ENCODE measurements at places on chromosomes 12 and 14.

DNA sequence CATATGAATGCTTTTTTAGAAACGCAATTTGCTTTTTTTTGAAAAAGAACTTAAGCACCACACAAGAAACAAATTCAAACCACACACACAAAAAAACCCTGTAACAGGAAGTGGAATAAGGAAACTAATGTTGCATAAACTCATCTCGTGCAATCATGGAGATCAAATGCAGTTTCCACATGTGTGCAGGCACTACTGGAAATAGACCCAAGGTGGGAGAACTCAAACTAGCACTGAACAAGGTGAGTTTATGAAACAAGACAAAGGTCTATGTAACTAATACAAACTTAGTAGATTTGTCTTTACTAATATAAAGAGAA is 17.5 kb downstream of the NIN start:
- DNase-seq: no peak

- no peak for DNase-seq
Observed at GRCh38 chr12:116101991-116102390, 175.5 kb downstream of the MED13L start.

GRCh38 chr14:95918466-95918865 is 41.8 kb downstream of the TUNAR start:
- no peak for DNase-seq

DNA sequence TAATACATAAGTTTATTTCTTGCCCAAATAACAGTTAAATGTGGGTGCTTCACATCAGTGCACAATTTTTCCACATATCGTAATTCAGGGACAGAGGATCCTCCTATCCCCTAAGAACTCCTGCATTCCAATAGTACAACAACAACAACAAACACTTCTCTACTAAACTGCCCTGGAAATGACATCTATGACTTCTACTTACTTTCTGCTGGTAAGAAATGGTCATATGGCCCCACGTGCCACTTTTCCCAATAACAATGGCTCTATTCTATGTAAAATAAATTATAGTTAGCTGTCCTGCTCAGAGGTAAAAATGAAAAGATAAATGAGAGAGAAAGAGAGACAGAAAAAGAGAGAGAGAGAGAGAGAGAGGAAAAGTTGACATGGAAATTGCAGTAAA is 308.5 kb downstream of the ATXN7L3B start:
- DNase-seq: no peak

- no peak for DNase-seq
Observed at GRCh38 chr12:11771895-11772502, 122.5 kb downstream of the ETV6 start.

GRCh38 chr14:72883961-72884360 is 9.9 kb downstream of the DPF3 start:
- no peak for DNase-seq

DNA sequence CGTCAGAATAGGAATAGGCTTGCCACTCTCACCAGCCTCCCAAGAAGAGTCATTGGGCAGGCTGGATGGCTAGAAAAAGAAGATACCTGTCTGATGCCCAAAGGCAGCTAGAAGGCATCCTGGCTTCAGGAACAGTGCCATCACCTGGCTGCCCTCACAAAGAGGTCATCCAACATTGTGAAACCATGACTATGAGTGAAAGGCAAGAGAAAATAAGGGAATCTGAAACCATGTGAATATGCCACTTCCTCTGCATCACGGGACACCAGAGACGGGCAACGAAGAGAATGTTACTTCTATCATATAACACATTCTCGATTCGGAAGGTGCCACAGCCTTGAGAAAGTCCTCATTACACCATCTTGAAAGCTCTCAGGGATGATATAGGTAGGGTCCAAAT is 182.0 kb downstream of the DAD1 start:
- DNase-seq: no peak

DNA sequence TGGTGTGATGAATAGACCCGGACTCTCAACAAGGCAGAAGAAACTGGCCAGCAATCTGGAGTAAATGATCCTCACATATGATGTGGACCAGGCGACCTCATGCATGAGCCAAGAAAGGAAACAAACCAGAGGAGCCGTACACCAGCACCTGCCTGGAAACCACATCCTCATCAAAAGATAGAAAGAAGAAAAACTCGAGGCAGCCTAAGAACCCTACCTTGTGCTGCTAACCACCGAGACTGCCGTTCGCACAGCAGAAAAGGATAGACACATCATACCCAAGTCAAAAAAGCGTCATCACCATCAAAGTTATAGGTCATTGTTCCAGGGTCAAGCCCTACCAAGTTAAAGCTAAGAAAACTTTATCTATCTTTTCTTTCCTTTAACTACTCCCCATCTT is 66.7 kb downstream of the RESF1 start:
- no peak for DNase-seq

- no peak for DNase-seq
Observed at GRCh38 chr12:123748661-123749060, 13.4 kb upstream of the DNAH10 start.

GRCh38 chr12:57107456-57108155 is 3.6 kb downstream of the STAT6 start:
- no peak for DNase-seq

- no peak for DNase-seq
Observed at GRCh38 chr12:72207486-72208409, 64.4 kb upstream of the TRHDE start.

GRCh38 chr14:83290447-83290846 is 1756.8 kb upstream of the SEL1L start:
- no peak for DNase-seq

- DNase-seq: no peak
Observed at GRCh38 chr12:126651133-126651532, 1585.9 kb downstream of the AACS start.

GRCh38 chr14:94173885-94174603 is at the start of gene PPP4R4:
Gene PPP4R4, plus strand, starts transcription at chr14:94174322. Its CDS starts 144 bp downstream, at chr14:94174466.
- peak; percentile 72 for DNase-seq

- no peak for DNase-seq
Observed at GRCh38 chr12:19074700-19075099, 54.8 kb upstream of the PLEKHA5 start.

DNA sequence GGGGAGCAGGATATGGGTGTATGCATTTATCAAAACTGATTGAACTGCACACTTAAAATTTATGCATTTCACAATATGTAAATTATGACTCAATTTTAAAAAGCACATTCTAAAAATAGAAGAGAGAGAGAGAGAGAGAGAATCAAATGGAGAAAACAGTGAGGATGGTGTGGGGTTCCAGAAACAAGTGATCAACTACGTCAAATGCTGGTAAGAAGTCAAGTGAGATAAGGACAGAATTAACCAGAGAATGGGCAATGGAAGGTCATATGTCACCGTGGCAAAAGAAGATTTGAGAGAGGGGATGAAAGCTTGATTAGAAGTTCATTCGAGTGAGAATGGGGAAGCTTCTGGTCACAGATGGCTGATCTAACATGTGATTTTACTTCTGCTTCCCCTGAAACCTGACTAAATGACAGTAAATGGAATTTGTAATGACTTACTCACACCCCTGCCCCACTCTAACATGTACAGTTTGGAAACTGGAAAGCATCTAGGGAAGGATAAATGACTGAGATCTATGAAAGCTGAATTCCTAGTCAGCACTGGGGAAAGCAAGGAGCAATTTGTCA is 276.5 kb upstream of the AMIGO2 start:
- no peak for DNase-seq

GRCh38 chr12:113422030-113422885 is at the start of gene SDSL:
Gene SDSL, plus strand, starts transcription at chr12:113422380. Its CDS starts 5,603 bp downstream, at chr12:113427983.
- DNase-seq: no peak

DNA sequence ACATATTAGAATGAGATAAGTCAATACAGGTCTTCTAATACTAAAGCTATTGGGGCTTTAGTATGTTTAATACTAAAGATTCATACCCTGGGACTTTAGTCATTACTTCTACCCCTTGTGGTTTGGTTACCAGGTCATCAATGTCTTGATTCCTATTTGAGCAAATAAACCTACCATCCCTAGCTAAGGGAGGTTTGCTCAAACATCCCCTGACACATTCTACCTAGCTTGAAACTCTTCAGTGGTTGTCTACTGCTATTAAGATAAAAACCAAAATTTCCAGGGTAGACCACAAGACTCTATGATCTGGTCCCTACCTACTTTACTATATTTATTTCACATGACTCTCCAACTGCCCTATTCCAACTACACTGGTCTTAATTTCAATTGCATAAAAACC is 7.3 kb upstream of the C2CD5 start:
- DNase-seq: no peak

GRCh38 chr12:118982984-118983761 is 1.8 kb downstream of the SRRM4 start:
- DNase-seq: no peak

DNA sequence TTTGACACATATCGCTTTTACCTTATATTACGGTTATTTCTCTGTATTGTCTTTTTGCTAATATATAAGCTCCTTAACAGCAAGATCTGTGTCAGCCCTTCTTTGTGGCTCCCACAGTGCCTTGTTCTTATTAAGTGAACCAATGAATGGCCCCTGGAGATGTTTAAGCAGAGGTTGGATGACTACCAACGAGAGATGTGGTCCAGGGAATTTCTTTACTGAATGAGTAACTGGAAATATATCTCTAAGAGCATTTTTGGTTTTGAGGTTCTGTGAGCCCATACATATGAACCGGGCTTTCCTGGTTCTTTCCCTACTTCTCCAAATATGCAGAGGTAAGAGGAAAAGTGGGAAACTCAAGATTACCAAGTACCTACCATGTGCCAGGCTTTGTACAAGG is 23.5 kb downstream of the CALCOCO1 start:
- DNase-seq: no peak

GRCh38 chr14:52325630-52326029 is 11.5 kb downstream of the PTGER2 start:
- no peak for DNase-seq

GRCh38 chr14:74655599-74656395 is 43.8 kb upstream of the LTBP2 start:
- DNase-seq: no peak

DNA sequence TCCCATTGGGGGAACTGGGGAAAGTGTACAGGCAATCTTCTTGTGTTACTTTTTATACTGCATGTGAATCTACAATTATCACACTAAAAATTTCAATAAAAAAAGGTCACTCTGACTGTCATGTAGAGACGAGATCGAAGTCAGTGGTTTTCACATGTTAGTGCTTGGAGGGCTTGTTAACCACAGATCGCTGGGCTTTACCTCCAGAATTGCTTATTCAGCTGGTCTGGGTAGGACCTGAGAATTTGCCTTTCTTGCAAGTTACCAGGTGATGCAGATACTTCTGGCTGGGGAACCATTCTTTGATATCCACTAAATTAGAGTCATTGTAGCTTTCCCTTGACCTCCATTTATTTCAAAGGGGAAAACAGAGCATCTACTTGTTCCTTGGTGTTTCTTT is 62.8 kb upstream of the SLC38A4 start:
- DNase-seq: no peak

DNA sequence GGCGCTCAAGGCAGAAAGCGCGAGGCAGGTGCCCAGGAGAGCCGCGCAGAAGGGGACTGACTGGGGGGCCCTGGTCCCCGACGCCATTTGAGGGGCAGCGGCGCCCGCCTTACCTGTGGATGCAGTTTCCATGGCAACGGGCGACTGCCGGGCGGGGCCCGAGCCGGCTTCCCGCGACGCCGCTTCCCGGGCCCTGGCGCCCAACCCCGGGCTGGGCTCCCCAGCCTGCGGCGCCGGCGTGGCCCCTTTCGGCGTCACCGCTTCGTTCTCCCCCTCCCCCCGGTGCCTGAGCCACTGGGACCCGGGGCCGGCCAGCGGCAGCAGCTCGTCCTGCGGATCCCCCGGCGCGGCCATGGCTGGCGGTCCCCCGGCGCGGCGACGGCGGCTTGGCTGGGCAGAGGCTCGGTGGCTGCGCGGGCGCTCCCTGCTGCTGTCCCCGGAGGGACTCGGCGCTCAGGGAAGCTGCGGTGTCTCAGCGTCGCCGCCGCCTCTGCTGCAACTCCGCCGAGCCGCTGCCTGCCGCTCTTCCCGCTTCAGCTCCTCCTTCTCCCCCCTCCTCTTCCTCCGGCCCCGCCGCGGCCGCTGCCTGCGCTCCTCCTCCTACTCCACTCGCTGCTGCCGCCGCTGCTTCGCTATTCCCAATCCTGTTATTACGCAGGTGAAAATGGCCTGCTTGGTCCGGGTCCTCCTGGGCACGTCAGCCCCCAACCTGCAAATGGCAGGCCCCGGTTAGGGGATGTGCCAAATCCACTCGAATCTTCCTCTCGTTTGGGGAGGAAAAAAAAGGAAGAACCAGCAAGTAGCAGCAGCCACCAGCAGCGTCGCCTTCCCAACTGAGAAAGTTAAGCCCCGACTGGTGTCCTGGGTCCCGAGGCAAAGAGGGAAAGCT is at the start of gene RTN1:
Gene RTN1, minus strand, starts transcription at position 500 of the 889 bp plus-strand sequence. Its CDS starts 146 bp downstream, at position 354.
- DNase-seq: no peak

DNA sequence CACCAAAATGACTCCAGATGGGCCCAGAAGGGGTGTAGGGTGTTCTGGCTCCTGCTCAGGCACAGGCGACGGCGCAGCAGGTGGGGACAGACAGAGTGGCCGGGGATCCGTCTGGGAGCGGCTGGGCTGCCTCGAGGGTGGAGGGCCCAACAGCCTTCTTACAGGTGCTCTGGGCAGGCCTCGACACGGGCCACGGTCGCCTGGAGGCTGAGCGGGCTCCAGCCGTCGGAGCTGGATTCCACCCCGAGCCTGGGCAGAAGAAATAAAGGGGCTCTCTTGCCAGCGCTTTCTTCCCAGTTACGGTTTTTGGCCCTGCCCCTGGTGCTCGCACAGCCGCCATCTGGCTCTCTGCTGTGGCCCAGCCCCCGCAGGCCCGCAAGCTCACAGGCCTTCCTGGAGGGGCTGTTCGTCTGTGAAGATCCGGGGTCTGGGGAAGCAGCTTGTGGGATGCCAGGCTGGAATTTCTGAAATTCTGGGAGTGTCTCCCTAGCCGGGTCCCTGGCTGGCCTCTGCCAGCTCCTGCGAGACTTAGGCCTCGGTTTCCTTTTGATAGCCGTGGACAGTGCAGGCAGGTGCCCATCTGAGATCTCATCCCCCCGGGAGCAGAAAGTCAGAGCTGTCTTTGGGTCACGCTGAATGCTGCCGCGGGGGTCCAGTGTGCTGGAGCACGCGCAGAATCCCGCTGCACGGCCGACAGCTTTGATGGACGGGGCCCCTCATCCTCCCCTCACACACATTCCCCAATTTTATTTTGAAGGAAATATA is 122.7 kb downstream of the PAPOLA start:
- no peak for DNase-seq

- DNase-seq: no peak
Observed at GRCh38 chr12:14605401-14605989, 37.8 kb upstream of the PLBD1 start.

DNA sequence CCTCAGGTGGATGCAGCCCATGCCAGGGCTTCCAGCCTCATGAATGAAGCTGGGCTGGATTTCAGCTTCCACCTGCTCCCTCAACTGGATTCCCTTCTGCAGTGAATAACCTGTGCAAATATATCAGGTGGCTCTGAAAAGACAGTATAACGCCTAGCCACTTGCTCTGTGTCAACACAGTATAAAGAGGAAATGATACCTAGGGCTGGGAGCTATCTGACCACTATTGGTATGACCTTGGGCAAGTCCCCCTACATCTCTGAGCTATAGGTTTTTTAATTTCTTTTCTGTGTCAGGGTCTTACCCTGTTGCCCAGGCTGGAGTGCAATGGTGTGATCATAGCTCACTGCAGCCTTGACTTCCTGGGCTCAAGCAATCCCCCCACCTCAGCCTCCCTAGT is 19.8 kb downstream of the ISM2 start:
- DNase-seq: no peak

GRCh38 chr12:98594050-98594835 is 757 bp downstream of the SLC25A3 start:
- peak; percentile 3 for DNase-seq

- DNase-seq: no peak
Observed at GRCh38 chr12:107894589-107894988, 120.1 kb downstream of the ASCL4 start.
